ENCODE measurements at places on chromosomes 13 and 19.

DNA sequence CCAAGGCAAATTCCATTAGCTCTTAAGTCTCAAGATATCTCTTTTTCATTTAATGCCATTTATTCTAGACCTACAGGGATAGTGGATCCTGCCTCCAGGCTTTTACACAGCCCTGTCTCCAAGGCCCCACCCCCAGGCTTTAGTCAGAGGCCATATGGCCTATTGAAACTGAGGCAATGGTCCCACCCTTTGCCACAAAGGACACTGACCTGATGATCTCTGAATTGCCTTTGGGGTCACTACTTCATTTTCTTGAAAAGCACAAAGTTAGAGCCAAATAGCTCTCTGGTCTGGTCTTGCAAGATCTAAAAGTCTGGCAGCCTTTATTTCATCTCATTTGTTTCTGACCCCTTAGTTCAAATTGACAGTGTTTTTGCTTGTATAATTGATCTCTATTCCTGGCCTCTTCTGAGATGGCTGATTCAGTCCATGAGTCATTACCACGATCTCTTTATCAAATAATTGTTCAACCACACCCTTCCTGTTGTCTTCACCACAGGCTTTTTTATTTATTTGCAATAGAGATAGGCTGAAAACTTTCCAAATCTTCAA is 209.8 kb downstream of the FGF14 start:
- DNase-seq: no peak

GRCh38 chr19:13864046-13864666 is 12.8 kb upstream of the NANOS3 start:
- no peak for DNase-seq

DNA sequence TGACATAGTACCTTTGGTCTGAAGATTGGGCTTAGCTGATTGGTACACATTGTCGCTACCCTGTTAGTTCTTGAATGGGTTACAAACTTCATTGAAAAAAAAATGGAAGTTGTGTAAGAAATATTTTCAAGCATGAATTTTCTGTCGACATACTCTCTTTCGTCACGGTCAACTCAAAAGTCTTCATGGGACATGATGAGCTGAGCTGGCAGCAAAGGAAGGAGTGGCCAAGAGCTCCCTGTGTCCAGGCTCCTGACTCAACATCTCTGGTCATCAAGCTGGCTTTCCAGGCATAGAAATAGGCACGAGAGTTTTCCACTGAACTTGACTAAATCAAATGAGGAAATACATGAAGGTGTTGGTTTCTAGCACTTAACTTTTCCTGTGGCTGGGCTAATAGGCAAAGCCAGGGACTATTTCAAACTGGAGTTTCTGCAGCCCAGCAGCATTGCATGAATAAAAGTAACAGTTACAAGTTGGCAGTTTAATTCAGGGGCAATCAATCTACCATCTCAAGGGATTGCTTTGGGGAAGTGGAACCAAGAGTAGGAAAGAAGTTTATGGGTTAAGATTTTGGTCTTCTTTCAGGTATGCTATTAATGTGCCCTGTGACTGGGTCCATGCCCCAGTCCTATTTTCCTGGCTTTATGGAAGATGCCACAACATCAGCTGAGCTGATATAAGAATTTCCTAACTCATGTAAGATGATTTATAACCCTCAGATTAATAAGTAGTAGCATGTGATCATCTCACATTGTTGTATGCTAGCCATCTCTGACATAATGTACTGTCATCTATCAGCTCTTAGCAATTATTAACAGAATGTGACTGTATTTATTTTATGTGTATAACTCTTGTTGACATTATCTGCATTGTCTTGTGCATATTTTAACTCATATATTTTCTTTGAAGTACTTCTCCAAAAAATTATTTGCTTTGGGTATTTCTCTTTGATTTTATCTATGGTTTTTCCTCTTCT is 385.8 kb downstream of the DLEU7 start:
- DNase-seq: no peak

DNA sequence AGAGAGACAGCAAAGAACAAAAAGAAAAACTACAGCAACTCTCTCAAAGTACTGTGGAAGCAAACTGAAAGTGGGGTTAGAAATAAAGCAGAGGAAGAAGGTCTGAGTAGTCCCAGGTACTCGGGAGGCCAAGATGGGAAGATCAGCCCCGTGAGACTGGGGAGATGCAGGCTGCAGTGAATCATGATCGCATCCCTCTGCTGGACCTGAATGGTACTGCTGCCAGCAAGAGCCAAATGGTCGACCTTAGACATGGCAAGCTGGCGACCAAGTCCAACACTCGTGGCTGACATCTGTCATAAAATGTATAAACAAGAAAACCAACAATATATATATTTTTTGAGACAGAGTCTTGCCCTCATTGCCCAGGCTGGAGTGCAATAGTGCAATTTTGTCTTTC is 33.7 kb upstream of the ZNF724 start:
- DNase-seq: no peak

- no peak for DNase-seq
Measured at GRCh38 chr13:62193919-62194318, 778.3 kb upstream of the PCDH20 start.

DNA sequence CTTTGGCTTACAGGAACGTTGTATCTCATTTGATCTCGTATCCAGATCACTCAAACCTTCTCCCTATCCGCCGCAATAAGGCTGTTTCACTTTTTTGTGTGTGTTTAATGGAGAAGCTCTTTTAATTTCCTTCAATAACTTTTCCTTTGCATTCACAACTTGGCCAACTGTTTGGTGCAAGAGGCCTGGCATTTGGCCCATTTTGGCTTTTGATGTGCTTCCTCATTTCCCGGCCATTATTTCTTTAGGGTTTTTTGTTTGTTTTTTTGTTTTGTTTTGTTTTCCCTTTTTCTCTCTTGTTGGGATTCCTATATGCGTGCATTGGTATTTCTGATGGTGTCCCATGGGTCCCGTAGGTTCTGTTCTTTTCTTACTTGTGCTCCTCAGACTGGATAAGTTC is 6.1 kb upstream of the UPF3A start:
- no peak for DNase-seq

DNA sequence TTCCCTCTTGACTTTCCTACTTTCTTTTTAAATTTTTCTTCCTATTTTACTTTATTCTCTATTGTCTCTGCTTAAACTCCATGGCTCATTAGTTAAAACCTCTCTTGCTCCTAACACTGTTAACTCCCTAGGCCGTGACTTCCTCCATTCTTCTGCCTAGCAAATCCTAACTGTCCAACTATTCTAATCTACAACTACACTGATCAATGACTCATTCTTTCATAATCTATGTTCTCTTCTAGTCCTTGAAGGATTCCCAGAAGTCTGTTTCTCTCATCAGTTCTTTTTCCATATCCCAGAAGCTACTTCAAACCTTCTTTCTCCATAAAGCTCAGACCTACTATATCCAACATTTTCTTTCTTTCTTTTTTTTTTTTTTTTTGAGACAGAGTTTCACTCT is 66.9 kb downstream of the MICU2 start:
- DNase-seq: no peak

GRCh38 chr13:110177790-110178189 is 129.2 kb downstream of the COL4A1 start:
- no peak for DNase-seq

DNA sequence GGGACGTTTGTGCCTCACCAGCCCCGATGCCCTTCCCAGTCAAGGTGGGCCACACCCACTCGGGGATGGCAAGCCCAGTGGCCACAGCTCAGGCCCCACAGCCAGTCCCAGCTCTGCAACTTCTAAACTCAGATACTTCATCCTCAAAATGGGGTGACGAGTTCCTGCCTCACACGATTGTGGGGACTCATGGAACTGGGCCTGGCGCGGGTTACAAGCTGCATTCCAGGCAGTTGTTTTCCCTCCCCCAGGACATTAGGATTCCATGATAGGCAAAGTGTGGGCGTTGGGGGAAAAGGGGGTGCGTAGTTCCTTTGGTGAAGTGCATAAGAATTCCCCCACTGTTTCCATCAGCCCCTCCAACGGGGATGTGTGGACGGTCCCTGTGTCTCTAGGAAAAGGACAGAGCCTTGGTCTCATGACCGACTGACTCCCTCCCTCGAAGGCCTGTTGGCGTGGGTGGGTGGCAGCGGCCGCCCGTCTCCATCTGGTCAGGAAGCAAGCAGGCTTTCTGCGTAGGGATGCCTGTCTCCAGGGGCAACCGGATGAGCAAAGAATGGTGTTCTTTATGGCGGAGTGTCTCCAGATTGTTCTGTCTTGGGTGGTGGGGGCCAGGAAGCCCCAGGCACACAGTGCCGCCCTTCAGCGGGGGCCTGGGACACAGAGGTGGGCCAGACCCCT is 21.1 kb upstream of the NPAS1 start:
- no peak for DNase-seq

DNA sequence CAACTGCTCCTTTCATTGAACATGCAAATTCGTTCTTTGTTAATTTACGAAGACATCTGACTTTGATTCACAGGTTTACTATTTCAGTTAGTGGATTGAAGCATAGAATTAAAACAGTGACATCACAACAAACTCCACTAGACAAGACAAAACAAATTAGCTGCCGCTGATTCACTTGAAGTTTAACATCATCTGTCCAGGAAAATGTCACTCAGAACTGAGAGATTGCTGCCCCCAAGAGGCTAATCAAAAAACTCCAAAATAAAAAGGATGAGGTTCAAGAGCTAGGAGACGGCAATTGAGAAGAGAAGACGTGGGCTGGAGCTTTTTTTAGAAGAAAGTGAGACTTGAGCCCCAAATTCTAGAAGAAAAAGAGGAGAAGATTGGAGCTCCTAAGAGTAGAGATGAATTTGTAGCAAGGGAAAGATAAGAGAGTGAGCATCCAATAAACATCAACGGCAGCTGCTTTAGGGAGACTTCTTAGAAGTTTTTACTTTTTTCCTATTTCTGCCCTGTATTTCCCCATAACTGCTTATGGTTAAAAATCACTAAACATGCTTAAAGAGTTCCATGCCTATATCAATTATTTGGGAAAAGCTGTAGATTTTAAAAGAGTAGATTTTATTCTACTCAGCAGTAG is 40.8 kb upstream of the TPP2 start:
- DNase-seq: no peak

DNA sequence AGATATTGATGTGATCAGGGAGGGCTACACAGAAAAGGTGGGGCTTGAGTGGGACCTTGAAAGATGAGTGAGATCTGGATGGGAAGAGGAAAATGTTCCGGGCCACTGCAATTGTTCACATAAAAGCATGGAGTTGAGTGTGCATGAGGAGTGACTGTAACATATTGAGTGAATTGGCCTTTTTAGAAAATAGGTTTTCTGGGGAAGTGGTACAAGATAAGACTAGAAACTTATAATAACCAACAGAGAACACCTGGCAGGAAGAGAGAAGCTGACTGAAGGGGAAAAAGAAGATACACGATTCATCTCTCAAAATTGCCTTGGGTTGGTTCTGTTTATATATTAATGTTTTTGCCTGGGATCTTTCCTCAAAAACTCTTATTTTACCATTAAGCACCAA is 32.2 kb downstream of the SLC10A2 start:
- DNase-seq: no peak

DNA sequence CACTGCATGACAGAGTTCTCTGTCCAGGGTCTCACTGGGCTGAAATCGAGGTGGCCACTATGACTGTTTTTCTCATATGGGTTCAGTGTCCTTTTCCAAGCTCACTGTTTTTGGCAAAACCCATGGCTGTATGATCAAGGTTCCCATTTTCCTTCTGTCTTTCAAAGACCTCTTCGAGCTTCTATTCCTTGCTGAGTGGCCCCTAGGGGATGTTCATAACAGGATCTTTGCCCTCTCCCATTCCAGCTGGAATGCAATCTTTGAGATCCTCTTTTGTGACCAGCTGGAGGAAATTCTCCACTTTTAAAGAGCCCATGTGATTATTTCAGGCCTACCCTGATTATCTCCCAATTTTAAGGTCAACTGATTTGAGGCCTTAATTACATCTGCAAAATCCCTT is 572.5 kb upstream of the SLC10A2 start:
- DNase-seq: no peak

GRCh38 chr19:45122832-45123231 is 29.9 kb downstream of the PPP1R37 start:
- DNase-seq: no peak

GRCh38 chr19:50238043-50238442 is 34.6 kb downstream of the MYH14 start:
- no peak for DNase-seq

DNA sequence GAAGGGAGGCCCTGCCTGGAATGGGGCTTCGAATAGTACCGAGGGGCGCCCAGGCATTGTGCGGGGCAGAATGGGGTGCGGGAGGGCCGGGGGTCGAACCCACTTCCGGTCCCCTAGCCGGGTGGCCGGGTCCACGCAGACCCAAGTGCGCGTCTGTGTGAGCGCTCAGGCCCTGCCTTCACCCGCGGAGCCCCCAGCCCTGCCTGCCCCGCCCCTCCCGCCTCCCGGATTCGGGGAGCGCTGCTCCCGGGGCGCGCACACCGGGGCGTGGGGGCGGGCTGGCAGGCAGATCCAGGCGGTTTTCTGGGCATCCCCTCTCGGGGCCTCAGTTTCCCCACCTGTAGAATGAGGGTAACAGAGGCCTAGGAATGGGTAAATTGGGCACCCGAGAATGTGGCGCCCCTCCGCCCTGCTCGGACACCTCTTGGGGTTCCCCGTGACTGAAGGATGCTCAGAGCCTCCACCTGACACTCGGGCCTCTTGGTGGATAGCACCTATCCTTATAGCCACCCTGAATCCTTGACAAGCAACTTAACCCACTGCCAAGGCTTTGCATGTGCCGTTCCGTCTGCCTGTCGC is 682 bp downstream of the PIK3R2 start:
- no peak for DNase-seq

DNA sequence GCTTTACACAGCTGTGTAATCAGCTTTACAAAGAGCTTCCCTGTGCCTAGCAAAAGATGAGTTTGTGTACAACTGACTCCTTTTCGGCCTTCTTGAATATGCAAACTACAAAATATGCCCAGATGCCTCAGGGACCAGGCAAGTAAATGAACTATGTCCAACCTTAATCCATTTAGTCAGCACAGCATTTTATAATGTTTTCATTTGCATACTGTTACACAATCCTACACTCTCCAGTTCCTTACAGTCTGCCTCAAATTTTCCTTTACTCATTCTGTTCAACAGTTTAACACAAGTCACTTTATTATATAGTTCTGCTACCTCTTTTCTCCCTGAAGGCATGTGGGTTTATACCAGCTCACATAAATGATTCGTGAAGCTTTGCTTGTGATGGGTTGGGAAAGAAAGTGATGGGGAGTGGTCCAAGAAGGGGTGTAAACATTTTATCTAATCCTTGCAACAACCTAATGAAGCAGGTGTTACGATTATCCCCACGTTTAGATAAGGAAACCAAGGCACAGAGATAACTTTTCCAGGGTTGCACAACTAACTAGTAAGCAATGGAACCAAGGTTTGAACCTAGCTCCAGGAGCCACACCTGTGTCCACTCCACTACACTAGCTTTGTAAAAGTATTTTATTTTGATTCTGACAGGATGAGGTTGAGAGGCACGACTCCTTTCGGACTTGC is 3.3 kb upstream of the USP12 start:
- DNase-seq: no peak
